ENCODE measurements at places on chromosomes 1 and 21.

DNA sequence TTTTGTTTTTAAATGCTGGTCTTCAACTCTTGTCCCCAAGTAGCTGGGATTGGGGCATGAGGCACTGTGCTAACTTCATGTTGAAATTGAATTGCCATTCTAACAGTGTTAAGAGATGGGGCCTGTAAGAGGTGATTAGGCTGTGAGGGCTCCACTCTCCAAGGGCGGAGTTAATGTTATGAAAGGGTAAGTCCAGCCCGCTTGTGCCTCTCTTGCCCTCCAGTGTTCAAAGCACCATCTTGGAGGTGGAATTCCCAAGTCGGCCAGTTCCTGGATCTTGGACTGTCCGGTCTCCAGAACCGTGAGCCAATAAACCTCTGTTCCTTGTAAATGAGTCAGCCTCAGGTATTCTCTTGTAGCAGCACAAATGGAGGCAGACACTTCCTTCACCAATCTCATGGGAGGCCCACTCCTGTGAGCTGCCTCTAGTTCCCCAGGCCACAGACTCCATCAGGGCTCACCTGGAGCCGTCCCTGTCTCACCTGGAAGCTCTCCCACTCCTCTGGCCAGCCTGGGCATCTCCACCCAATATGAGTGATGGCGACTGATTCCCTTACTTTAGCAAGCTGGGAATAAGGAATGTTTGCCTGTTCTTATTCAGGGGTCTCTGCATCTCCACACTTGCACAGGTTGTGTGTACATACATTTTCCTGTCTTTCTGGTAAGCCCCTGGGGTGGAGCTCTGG, 15.5 kb downstream of the IBA57 start:
- DNase-seq, result no peak

DNA sequence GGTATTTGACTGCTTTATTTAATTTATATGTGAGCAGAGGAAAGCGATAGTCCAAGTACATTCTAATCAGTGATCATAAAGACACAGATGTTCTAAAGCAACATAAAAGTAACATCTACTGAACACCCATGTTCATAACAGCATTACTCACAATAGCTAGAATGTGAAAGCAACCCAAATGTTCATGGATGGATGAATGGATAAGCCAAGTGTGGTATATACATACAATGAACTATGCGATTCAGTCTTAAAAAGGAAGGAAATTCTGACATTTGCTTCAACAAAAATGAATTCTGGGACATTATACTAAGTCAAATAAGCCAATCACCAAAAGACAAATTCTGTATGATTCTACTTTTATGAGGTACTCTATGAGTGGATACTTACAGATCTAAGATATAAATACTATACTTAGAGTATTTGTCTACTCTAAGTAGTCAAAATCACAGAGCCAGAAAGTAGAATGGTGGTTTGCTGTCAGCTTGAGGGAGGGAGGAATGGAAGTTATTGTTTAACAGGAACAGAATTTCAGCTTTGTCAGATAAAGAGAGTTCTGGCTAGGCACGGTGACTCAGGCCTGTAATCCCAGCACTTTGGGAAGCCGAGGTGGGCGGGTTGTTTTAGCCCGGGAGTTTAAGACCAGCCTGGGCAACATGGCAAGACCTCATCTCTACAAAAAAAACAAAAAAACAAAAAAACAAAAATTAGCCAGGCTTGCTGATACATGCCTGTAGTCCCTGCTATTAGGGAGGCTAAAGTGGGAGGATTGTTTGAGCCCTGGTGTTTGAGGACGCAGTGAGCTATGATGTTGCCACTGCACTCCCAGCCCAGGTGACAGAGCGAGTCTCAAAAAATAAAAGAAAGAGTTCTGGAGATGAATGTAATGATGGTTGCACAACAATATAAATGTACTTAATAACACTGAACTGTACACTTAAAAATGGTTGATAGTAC, 79.7 kb upstream of the ARHGAP29 start:
- DNase-seq, result no peak

DNA sequence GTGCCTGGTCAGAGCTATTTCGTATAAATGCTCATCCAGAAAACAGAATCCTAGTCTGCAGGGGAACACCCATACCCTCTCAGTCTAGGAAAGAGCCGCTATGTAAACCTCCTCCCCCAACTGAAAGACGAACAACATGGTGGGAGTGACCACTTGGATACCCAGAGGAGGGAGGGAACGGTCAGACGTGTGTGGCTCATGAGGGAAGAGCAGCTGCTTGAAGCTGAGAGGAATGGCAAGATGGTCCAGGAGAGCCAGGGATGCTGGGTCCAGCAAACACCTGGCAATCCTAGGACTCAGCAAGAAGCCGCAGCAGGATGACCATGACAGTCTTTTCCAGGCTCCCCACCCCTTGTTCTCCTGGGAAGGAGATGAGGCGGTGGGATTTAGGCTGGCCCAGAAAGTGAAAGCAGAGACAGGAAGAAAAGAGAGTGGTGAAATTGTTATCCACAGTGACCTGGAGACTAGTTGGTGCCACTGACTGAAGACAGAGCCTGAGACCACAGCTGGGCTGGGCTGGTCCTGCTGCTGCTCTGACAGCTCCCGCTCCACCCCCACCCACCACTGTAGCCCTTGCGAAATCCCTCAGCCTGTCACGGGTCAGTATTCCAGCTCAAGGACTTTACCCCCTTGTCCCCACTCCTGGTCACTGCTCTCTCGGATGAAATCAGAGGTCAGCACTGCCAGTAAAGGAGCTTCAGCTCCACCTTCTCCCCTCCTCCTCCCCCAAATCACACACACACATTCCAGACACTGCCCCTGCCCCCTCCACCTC, 3.6 kb downstream of the CERS2 start:
- no peak for DNase-seq

DNA sequence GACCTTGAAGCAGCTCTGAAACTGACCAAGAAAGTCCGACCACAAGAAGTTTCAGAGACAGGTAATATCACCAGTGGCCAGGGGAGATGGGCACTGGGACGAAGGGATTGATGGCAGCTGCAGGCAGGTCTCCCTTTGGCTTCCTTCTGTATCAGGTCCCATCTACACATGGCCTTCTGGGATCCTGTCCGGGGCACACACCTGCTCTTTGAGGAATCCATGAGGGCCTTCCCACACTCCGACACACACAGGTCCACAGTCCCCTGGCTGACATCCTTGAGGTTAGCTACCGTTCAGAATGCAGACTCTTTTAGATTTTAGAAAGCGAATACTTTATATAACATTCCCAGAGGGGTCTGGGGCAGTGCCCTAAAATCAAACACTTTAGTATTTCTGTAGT, 26.5 kb upstream of the TMEM125 start:
- DNase-seq, result no peak

DNA sequence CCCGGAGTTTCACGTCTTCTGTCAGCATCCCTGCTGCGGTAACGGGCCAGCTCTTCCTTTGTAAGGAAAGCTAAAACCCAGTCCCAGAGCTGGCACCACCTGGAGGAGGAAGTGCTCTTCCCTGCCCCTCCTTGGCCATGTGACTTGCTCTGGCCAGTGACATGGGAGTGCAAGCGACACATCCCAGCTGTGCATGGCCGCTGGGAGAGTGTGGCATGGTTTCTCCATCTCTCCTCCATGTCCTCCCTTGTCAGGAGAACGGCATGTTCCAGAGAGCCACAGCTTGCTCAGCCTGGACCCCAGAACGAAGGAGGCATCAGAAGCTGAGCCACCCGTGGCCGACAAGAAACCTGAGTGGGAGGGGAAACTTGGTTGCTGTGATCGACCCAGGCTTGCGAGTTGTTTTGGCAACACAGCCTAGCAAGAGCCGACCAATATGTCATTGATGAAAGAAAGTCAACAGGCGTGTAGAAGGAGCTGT, 2.7 kb upstream of the PRXL2B start:
- DNase-seq, result no peak

DNA sequence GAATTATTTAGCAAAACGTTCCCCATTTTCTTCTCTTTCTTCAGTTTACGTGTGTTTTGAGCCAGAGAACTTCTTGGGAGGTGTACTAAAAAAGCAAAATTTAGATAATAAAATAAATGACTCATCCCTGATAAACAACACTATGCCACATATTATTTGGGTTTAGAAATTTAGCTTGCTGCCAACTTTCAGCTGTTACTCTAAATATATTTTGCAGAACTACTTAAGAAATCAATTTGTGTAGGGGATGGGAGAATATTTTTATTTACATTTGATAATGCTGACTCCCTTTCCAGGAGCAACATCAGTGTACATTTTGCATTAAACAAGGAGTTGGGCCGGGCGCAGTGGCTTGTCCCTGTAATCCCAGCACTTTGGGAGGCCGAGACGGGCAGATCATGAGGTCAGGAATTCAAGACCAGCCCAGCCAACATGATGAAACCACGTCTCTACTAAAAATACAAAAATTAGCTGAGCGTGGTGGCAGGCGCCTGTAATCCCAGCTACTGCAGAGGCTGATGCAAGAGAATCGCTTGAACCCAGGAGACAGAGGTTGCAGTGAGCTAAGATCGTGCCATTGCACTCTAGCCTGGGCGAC, 151.4 kb upstream of the ZRANB2 start:
- DNase-seq, result no peak

GRCh38 chr1:89986020-89986419, 8.9 kb upstream of the ZNF326 start:
- no peak for DNase-seq

DNA sequence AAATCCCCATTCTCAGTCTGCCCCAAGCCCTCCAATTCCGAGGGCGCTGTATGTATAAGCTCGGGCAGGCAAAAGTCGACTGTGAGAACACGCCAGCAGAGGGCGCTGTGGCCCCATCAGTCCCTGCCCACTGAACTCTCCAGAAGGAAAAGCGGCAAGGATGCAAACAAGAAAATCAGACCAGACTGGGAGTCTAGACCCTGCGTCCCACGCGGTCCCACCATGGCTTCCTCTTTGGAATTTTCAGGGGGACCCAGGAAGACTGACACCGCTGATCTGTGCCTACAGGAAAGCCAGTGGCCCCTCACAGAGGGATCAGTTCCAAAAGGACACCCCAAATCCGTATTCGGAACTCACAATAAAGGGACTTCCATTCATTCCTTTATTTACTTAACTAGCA, 19.5 kb downstream of the TEX35 start:
- DNase-seq, result no peak

DNA sequence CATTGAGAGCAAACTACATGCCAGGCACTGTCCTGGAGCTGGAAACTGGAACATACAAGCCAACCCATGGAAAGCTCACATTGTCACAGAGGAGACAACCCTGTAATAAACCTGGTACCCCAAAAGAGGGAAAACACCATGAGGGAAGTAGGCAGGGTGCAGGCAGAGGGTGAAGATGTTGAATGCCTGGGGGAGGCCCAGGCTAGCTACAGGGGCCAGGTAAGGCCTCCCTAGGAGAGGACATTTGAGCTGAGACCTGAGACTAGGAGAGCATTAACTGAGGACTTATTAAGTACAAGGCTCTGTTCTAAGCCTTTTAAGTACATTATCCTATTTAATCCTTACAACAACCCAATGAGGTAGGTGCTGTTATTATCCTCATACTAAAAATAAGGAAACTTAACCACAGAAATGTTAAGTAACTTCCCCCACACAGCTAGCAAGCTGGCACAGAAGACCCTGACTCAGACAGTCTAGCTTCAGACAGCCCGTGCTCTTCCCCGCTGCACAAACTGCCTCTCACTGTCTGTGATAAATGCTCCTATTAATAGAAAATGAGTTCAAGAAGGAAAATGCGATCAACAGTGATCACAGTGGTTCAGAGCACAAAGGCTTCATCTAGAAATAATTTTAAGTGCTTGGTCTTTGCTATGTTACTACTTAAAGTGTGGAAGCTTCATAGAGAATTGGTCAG, 41.8 kb downstream of the ZNF281 start:
- DNase-seq, result no peak

GRCh38 chr1:97976801-97977200, 56.0 kb upstream of the DPYD start:
- DNase-seq, result no peak

- no peak for DNase-seq
These were observed 99.9 kb downstream of the ROR1 start for GRCh38 chr1:63873751-63874150.

DNA sequence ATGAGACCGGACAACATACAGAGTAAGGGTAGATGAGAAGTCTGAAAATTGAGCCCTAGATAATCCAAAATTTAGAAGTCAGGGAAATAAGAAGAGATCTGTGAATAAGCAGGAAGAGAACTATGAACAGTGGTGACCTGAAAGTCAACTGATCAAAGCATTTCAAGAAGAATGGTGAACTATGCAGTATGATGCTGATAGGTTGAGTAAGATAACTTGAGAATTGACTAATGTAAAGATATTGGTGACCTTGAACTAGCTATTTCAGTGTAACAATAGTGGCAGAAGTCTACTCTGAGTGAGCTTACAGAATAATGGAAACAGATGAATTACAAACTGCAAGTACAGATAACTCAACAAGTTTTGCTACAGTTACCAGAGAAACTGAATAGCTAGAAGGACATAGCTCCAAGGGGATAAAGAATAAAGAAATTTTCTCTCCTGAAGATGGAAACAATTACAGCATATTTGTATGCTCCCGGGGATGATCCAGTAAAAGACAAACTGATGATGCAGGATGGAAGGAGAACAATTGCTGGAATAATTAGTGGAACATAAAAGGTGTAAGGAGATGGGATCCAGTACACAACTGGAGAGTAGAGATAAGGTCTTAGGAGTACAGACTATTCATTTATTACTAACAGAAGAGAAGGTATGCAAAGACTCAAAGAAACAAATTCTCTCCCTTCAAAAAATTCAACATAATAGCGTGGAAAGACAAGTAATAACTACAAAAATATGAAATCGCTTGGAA, 10.9 kb downstream of the NRDC start:
- no peak for DNase-seq

GRCh38 chr1:94205639-94206038, 31.7 kb downstream of the ARHGAP29 start:
- no peak for DNase-seq

DNA sequence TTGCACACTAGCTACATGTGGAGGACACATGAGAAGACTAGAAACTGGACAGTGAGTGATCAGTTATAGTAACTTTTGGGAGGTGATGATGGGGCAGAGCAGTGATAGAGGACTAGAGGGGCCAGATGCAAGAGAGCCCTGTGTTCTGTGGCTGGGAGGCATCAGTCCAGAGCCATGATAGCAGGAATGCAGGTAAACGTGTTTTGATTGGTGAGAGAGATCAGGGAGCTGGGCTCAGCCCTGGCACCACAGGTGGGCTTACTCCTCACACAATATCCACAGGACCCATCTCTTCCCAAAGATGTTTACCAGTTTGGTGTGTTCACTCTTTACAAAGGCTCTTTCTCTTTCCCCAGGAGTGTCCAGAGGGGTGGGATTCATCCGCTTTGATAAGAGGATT, 86.5 kb downstream of the ELAVL4 start:
- no peak for DNase-seq

Data from GOT3 (cell line).